Stimulated activated CD4-positive, alpha-beta T cell treated with anti-CD3 and anti-CD28 coated beads, Interleukin-2, amount 100 ng/mL, for 24 hours (primary cell): ENCODE measurements at places on chromosomes 6 and 20.
A peak's percentile ranks its signal among the peaks of the same experiment; 100 is the strongest.

- no peak for DNase-seq
Measured at GRCh38 chr6:34974249-34974642, 85.2 kb downstream of the ANKS1A start.

DNA sequence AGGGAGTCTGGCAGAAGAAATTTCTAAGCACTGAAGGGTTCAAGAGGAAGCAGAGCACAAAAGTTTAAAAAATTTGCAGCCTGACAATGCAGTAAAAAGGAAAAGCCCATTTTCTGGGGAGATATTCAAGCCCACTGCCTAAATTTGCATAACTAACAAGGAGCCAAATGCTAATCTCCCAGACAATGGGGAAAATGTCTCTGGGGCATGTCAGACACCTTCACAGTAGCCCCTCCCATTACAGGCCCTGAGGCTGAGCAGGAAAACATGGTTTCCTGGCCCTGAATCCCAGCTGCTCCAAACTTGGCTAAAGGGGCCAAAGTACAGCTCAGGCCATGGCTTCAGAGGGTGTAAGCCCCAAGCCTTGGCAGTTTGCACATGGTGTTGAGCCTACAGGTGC is 908.5 kb upstream of the MANEA start:
- DNase-seq: no peak

GRCh38 chr6:46289898-46290297 is 119.1 kb upstream of the ENPP5 start:
- DNase-seq: no peak

GRCh38 chr6:110246900-110247546 is 66.8 kb downstream of the CDC40 start:
- no peak for DNase-seq

- no peak for DNase-seq
Measured at GRCh38 chr6:156060013-156060412, 604.4 kb upstream of the NOX3 start.

DNA sequence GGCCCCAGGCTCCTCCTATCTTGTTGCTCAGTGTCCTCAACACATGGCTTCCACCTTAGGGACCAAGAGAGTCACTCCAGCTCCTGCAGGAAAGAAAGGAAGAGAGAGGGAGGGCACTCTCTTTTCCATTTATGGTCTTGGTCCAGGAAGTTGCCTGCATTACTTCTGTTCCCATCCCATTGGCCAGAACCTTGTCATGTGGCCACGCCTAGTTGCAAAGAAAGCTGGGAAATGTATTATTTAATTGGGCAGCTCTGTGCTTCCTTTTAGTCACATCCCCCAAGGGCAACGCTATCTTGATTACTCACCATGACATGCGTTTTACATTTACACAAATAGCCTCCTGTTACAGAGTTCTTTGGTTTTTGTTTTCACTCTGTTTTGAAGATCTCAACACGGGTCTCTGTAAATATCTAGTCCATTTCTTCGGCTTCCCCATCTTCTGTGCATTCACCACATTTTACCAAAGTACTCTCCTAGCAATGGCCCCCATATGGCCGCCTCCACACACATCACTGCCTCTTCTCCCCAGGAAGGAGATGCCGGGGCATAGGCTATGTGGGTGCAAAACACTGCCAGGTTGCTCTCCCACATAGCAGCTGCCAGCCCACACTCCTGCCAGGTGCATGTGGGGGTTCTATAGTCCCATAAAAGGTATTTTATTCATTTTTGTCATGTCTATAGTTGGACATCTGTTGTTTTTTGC is 35.7 kb upstream of the ZMYND8 start:
- DNase-seq: no peak

DNA sequence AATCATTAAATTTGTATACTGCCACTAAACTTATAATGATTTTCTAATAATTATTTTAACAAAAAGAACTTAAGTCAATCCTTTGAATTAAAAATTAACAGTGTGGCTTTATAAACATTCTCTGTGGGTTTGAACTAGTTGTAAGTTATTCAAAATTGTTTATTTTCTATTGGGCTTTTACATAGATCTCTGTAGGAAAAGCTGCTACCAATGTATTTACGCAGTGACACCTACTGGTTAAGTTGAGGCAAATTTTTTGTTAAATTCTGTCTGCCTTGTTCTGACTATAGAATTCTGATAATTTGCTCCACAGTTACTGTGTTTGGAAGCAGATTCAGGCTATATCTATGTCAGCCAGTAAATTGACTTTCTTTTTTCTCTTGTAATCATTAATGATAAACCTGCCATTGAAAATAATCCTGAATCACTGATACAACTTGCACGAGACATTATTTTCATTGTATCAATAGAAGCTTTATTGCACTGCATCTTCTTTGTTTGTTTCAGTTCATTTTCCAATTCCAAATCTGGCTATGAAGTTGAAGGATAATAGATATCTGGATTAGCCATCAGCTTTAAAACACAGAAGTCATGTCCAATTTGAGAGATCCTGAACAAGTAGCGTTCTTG is 66.0 kb upstream of the UTRN start:
- DNase-seq: no peak

- no peak for DNase-seq
Measured at GRCh38 chr6:128057946-128058345, 157.1 kb upstream of the THEMIS start.

GRCh38 chr6:31791324-31792089 is 4.0 kb downstream of the VARS1 start:
- DNase-seq: peak; percentile 55

DNA sequence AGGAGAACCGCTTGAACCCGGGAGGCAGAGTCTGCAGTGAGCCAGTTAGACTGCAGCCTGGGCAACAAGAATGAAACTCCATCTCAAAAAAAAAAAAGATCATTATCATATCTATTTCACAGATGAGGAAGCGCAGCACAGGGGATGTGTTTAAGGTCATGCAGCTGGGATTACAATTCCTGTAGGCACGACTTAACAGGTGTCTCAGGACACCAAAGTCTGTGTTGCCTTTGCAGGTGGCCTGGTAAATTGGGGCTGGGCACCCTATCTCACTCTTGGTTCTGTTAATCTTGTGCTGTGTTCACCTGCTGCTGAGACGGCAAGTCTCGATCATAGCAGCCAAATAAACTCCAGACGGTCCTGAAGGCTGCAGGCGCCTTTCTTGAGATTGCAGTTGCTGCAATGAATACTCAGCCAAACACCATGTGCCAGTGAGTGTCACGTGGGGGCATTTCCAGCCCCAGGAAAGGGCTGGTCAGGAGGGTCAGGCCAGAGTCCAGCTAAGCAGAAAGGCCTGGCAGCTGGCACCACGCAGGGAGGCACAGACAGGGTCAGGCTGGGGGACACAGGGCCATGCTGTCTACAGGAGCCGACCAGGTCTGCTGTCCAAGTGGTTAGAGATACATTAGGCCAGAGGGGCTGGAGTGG is 55.8 kb downstream of the FGD2 start:
- DNase-seq: no peak

DNA sequence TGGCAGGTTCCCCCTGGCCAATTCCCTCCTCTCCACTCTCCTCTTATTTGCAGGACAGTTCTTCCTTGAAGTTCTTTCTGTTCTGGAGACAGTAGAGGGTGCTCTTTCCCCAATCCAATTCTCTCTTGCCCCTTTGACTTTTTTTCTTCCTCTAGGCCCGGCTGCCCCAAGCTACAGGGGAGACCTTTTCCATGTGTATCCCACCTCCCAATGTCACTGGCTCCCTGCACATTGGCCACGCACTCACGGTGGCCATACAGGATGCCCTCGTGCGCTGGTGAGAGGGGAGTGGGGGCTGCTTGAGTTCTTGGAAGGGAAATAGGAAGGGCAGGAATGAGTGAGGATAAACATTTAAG is 1.5 kb downstream of the VARS2 start:
- no peak for DNase-seq

DNA sequence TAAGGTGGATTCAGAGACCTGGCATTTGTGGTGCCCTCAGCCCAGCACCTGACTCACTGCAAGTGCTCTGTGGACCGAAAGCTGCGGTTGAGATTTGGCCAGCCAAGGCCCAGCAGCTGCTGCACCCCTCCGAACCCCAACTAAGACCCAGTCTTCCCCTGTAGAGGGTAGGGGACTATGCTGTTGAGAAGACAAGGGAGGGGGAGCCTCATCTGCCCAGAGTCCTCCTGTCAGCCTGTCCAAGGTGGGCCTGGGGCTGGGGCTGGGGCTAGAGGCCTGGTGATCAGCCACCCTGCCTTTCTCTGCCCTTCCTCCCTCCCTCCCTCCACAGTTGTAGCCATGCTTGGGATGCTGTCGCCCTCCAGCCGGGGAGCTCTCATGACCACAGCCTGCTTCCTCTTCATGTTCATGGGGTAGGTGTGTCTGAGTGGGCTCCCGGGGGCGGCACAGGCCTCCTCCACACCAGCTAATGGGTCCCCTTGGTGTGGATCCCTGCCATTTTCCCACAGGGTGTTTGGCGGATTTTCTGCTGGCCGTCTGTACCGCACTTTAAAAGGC is 40.9 kb downstream of the TM9SF4 start:
- DNase-seq: no peak

DNA sequence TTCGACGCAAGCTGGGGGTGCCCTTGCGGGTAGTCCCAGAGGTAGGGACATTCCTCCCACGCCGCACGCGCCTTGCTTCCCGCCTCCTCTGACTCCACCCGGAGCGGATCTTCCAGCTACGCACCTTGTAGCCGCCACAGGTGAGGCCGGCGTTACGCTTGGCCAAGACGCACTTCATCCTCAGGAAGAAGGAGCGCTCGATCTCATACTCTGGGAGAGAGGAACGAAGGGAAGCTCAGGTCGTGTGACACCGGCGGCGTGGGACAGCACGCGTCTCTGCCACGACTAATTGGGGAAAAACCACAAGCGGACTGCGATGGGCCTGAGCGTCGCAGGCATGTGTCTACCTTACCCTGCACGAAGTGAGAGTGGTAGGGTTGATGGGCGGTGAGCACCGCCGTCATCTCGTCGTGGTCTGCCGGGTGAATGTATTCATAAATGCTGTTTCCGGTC is 15.5 kb downstream of the SIM1 start:
- DNase-seq: no peak

GRCh38 chr6:53347921-53348370 is 804 bp downstream of the ELOVL5 start:
- DNase-seq: peak; percentile 60

DNA sequence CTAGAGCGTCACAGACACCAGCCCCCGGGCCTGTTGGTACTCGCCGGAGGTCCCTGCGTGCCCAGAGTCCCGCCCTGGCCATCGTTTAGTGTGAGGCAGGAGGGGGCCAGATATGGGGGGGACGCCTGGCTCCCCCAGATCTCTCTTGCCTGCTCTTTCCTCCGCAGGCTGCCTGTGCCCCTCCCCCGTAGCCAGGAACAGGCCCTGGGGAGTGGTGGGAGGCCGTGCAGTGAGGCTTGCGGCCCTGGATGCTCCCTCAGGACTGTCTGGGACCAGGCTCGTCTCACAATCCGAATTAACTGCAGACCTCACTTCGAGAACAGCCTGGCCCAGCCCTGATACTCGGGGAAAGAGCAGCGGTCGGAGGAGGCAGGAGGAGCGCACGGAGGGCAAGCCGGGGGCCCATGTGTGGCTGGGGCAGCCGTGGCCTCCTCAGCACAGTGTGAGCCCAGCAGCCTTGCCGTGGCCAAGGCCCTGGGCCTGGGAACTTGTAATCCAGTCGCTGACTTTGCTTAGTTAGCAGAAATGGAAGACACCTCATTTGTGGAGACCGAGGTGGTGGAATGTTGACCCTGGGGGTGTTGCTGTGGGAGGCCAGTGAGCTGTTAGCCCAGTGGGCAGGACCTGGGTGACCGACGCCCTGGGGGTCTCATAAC is 28.7 kb downstream of the FRMD1 start:
- no peak for DNase-seq

- no peak for DNase-seq
Measured at GRCh38 chr6:83479389-83479788, 32.9 kb upstream of the PRSS35 start.

DNA sequence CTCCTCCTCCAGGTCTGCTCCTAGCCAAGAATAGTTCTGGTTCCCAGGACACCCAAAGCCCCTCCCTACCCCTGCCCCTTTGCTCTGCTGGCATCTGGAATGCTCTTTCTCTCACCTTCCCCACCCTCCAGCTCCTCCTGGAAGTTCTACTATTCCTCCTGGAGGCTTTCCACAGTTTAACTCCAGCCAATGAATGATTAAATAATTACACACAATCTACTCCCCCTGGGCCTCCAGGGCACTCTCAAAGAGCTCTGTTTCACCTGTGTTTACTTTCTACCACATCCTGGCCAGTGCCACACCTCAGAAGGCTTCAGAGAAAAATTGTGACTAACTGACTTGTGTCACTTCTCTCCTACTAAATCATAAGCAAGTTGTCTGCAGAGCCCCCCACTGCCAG is 36.2 kb downstream of the GCM1 start:
- DNase-seq: no peak

GRCh38 chr6:64803470-64804166 is 903.4 kb downstream of the EYS start:
- no peak for DNase-seq

GRCh38 chr6:99645986-99646385 is 39.4 kb downstream of the PRDM13 start:
- no peak for DNase-seq

GRCh38 chr6:90494067-90494780 is 92.6 kb downstream of the MAP3K7 start:
- DNase-seq: no peak

DNA sequence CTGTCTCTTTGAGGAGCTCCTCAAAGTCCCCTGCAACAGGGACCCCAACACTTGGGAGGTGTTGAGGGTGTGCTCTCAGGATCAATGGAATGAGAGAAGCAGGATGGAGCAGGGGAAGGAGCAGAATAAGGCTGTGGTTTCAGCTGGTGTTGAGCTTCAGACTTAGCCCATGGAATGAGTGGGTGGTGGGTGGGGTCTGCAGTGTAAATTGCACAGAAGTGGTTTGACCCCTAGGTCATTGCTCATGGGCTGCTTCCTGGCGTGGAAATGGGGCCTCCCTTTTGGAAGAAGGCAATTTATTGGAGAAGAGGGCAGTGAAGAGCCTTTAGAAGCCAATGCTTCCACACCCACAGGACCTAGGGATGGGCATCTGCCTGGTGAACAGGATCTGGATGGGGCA is 37.0 kb upstream of the KCNG1 start:
- no peak for DNase-seq

DNA sequence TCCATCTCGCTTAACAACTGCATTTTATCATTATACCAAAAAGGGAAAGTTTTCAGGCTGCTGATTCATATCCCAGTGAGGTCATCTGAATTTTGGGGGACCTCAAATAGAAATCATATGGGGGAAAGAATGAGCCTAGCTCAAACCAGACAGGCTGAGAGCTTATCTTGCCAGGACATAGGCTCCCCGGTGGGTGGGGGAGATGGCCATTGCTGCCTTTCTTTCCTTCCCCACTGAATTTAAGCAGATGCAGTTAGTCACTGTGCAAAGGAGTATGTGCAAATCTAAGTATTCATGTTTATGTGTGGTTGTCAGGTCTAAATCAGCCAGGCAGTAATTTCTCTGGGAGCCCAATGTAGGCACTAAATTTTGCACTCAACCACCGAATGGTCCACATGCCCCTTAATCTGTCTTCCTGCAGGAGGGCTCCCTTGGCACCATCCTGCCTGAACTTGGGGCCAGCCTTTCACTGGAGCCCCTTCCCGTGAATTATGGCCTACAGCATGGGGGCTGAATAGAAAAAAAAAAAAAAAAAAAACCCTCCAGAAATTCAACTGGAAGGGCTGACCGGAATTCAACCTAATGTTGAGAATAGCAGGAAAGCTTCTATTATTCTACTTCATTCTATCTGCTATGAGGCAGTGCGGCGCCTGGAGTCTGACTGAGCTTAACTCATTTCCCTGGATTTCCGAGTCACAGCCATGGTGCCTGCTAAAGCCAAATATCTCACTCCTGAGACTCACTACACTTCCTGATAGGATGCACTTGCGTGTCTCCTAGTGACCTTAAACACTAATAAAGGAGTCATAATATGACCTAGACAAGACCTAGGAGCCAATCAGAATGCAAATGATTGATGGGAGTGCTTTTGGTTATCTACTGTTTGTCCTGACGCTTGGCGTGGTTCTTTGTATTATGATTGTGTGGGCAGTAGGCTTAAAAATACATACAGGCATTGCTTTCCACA is 161.5 kb upstream of the HEY2 start:
- DNase-seq: no peak
